ENCODE measurements at places on chromosomes 3 and 15.

- DNase-seq: no peak
These were observed 9.5 kb upstream of the CSPG4 start for GRCh38 chr15:75721923-75722870.

- DNase-seq: no peak
These were observed 21.1 kb upstream of the PLXND1 start for GRCh38 chr3:129627350-129628168.

GRCh38 chr3:129463716-129464115 is 23.7 kb downstream of the IFT122 start:
- no peak for DNase-seq

GRCh38 chr3:11522953-11523571 is 120.7 kb downstream of the VGLL4 start:
- no peak for DNase-seq

GRCh38 chr3:135908737-135909136 is 56.8 kb upstream of the PPP2R3A start:
- no peak for DNase-seq

DNA sequence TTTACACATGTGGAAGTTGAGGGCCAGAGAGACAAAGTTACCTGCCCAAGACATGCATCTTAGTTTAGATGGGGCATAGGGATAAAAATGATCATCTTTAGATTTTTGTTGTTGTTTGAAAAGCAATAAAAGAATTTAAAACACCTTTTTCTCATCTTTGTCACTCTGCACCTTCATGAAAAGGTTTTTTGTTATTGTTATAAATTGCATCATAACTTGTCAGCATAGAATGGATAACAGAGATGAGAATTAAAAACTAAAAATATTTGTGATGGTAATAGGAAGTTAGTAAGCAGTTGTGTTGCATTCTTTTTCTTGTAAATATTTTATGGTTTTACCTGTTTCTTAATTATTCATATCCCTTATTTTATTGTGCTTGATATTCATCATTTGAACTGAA is 13.4 kb upstream of the ZBTB47 start:
- no peak for DNase-seq

DNA sequence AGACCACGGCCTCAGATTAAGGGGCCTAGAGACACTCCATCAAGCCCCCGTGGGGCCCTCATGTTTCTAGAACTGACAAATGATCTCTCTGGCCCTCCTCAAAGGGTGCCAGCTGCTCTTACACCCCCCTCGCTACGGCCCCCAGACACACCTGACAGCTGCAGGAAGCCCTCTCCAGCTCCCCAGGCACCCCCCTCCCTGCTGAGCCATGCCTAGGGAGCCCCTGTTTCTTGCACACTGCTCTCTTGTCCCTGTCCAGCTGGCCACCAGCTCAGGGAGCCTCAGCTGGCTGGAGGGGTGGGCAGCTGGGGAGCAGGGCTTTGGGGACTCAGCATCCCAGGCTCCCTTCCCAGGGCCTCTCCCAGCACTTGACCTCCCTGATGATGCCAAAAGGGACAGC is 14.8 kb downstream of the TNK2 start:
- DNase-seq: no peak

DNA sequence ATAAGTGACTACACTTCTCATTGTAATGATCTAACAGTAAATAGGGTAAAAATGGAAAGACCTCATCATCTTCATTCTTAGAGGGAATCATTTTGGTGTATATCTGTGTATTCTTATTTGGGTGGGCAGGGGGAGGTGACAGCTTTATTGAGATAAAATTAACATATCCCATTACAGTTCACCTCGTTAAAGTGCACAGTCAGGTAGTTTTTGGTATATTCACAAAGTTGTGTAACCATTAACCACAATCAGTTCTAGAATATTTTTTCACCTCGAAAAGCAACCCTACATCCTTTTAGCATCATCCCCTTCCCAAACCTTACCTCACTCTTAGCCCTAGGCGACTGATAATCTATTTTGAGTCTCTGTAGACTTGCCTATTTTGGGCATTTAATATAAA is 8.1 kb downstream of the PIAS1 start:
- DNase-seq: no peak

DNA sequence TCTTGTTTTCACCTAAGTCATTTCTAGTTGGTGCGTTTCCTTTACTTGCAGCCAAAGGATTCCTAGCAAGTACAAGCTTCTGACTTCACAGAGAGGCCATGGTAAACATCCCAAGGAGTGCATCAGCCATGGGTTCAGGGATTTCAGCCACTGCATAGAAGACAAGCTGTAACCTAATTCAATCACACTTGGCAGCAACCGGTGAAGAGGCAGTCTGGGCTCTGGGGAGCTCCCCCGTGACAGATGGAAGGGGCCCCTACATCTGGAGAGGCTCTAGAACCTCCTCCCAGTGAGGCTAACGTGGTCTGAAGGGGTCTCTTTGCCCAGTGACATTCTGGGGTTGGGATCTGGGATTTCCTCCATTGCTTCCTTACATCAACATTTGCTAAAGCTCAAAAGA is 8.4 kb upstream of the SNRPA1 start:
- DNase-seq: no peak

Data from stimulated activated CD8-positive, alpha-beta memory T cell treated with anti-CD3 and anti-CD28 coated beads, Interleukin-7, amount 100 ng/mL, for 48 hours (primary cell).